RPMI8226 (cell line): ENCODE measurements at places on chromosomes 11 and 22.

- DNase-seq = peak; percentile 31
These were observed 8.9 kb upstream of the FXYD2 start for GRCh38 chr11:117833401-117833891.

DNA sequence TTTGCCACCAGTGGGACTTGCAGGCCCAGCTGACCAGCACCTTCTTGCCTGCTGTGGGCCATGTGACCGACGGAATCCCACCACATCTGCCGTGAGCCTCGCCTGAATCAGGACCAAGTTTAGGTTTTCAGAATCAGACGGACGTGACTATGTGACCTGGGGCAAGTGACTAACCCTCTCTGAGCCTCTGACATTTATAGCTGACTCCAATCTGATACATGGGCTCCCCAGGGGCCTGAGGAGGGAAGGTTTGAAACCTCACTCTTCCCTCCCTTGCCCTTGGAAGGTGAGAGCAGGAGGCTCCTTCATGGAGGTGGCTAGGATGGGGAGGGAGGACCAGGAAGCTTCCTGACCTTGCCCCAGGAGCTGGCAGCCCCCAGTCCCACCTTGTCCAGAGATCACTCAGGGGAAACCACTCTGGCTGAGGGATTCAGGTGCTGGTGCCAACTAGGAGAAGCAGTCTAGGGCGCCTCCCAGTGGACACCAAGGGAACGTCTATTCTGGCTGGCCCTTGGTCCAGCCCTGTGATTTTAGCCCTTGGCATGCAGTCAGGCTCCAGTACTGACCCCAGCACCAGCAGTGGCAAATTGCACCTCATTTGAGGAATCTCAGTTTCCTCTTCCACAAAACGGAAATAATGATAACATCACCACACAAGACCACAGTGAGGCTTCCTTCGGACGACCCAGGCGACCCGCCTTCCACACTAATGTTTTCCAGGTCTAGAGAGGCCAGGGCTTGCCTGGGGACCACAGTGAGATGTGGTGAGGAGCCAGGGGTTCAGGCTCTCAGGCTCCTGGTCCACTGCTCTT is 47.2 kb upstream of the SYT7 start:
- DNase-seq = peak; percentile 70

- DNase-seq = no peak
These were observed 22.5 kb downstream of the RELT start for GRCh38 chr11:73398721-73399120.

DNA sequence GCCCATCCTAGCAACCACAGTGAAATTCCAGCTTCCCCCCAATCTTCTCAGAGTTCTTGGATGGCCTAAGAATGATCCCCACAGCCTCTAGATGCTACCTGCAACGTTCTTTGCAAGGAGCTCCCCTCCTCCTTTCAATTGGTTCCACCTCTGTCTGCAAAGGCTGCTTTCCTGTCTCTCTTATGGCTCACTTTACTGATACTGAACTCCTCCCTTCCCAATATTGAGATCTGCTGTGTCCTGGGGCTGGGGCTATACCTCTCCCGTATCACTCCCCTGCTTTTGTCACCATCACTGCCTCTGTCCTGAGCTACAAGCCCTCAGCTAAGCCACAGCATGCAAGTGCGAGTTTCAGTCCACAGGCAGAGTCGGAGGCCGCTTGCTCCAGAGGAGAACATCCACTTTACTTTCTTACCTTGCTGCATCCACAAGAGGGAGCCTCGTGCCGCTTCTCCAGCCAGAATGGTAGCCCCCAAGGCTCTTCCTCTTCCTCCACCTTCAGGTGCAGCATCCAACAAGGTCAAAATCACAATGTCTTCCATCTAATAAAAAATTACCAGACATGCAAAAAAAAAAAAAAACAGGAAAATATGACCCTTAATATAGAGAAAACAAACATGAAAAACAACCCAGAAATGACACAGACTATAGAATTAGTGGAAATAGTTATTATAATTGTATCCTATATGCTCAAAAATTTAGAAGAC is 48.6 kb upstream of the TMEM45B start:
- DNase-seq = peak; percentile 50

DNA sequence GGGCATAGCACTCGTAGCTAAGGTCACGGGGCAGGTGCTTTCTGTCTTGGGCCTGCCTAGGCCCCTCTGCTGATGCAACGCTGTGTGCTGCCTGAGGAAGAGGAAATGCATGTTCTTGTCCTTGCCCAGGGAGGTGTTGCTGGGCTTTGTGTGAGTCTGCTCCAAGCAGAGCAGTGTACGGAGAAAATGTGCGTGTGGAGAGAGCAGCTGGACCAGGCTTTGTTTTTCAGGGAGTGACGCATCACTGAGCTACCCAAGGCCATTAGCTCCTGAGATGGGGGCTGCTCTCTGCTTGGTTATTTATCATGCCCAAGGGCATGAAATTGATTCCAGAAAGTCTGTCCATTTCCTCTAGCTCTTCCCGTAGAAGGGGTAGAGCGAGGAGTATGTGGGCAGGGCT is 82.9 kb upstream of the THY1 start:
- no peak for DNase-seq

- peak; percentile 50 for DNase-seq
These were observed 17.5 kb downstream of the KCNJ5 start for GRCh38 chr11:128908391-128909246.

- no peak for DNase-seq
These were observed 21.2 kb downstream of the PACSIN2 start for GRCh38 chr22:42993651-42994275.

GRCh38 chr11:114377612-114378267 is 22.6 kb downstream of the C11orf71 start:
- DNase-seq = no peak

GRCh38 chr11:65624931-65625627 is 9.5 kb downstream of the PCNX3 start:
- no peak for DNase-seq

DNA sequence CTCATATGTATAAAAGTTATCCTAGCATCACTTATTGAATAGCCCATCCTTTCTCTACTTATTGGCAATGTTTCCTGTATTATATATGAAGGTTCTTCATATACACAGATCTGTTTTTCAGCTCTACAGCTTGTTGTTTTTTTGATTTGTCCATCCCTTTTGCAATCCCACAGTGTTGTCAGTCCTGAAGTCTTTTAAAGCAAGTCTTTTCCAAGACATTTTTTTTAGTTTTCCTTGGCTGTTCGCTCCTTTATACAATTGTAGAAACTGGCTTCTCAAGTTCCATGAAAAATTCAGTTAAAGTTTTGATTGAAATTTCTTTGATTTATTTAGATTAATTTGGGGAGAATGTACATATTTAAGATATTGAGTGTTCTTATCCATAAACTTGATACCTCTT is 295.3 kb upstream of the SORL1-AS1 start:
- DNase-seq = no peak

GRCh38 chr11:128902515-128903066 is 11.4 kb downstream of the KCNJ5 start:
- no peak for DNase-seq

DNA sequence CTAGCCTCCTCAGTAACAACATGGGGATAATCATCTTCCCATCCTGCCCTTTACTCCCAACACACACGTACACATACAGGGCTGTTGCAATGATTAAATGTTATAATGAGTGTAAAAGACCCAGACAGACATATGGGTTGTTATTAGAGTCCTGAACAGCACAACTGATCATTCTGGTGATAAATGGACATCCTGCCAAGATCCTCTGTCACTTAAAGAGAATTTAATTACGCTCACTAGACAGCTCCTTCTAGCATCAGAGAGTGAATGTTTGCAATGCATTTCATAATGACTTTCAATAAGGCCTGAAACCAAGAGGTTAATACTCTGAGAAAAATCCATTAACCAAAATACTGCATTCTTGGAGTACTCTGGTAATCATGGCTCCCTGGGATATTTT is 115.8 kb downstream of the KCNC1 start:
- DNase-seq = no peak

DNA sequence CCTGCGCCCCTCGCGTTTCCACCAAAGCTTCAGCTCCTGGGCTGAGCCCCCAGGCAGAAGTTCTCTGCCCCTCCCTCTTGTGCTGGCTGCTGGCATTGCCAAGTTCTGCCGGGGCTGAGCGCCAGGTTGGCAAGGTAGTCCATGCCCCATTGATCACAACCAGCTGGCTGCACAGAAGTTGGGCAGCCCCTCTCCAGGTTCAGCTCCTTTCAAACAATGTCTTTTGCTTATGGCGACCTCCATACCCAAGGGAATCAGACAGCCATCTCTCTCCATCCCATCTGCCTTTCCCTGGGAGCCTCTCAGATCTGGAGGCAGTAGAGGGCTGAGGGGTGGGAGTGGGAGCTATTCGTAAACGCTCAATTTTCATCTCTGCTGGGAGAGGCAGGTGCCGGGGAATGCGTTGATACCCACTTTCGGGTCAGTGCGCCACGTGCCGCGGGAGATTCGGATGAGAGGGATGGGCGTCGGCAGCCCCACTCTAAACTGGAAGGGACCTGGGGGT is 1.5 kb downstream of the ADAMTS8 start:
- DNase-seq = no peak

DNA sequence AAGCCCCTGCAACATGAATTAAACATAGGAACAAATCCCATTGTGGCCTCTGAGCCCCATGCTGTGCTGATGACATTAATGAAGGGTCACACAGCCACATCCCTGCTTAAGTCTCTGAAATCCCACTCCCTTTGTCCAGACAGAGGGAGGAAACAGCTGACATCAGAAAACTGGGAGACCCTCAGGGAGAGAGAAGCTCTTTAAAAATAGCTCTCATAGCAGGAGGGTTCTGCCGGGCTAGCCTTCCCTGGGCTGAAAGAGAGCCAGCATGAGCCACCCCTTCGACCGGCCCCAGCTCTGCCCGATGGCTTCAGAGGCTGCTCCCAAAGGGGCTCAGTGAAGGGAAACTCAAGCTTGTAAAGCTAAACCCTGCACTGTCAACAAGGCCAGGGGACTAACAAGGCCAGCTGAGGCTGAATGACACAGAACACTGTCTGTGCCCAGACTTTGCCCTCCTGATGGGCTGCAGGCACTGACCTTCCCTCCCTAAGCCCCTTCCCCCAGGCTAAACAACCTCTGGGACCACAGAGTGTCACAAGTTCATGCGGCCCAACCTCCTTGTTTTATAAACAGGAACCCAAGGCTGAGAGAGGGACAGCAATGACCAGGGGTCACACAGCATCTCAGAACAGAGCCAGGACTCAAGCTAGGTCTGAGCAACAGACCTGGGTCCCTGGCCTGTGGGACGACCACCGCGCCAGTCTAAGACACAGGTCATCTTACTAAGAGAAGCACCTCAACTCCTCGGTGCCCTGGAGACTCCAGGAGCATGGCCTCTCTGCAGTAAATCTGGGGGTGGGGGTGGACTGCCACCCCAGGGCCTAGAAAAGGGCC is 163.8 kb downstream of the CHST1 start:
- DNase-seq = no peak

- DNase-seq = no peak
These were observed 15.8 kb upstream of the TXNRD2 start for GRCh38 chr22:19957445-19957844.

DNA sequence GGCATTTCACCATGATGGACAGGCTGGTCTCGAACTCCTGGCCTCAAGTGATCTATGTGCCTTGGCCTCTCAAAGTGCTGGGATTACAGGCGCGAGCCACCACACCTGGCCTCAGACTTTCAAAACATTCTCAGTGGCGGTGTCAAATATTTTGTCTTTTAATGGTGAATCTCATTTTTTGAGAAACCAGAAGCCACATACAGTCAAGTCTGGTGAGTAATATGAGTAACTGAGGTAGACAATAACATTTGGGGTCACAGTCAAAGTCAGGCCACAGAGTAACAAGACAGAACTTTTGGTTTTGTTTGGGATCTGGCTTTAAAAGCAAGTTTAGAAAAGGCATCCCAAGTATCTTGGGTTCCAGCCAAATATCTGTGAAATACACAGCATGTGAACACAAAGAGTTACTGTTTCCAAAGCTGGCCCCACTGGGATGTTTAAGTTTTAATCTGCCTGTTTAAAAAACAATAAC is 5.6 kb upstream of the TMA7B start:
- no peak for DNase-seq

DNA sequence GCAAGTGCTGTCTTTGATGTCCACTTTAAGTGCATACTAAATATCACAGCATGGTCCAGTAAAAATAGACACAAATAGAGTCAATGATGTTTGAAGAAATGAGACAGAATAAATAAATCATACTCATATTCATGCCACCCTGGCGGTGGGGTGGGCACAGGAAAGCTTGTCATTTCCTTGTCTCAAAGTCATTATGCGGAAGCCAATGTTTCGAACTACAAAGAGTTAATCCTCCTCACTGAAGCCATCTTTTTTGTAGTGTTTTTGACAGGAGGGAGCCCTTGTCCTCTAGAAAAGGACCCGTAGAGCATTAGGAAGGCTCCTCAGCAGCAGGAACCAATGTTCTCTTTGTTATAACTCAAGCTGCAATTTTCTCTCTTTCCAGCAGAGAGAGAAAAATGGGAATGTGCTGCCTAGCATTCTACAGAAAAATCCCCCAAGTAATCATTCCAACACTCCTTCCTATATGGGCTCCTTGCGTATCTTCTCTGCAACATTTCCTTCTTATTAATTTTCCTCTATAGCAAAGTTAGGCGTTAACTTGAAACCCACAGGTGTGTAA is 30.6 kb downstream of the SC5D start:
- no peak for DNase-seq

- peak; percentile 57 for DNase-seq
These were observed 395.7 kb downstream of the MN1 start for GRCh38 chr22:27405672-27406388.

GRCh38 chr11:121253951-121254350 is 38.6 kb upstream of the SC5D start:
- no peak for DNase-seq
